Liver (tissue), 10 donors: ENCODE measurements at places on chromosomes 6 and 20. TPM values are rescaled to one million over a fixed set of nuclear protein-coding genes. Genes with fewer than 3 reads are reported as not detected.

DNA sequence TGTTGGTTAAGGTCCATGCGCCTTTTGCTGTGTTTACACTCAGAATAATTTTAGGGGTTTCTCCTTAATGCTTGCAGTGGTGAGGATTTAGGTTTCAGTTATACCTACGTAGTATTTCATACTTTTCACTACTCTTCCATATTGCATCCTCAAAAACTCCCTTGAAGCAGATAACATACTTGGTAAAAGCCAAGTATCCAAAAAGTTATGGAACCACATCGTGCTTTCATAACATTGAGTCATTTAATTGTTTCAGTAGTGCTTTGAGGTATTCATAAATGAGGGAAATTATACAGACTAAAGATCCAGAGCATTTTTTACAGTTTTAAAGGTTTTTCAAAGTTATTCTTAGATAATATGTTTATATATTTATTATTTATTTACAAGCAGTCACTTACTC is 4.0 kb upstream of the ATXN1 start:
- no peaks in the 10 kb centered on the region for H3K27me3 ChIP-seq
- H3K4me3 ChIP-seq, result no peak overlapping the region
- no peak overlapping the region for H3K27ac ChIP-seq
- H3K36me3 ChIP-seq, result peaks cover 5% of the 10 kb centered on the region
- H3K4me1 ChIP-seq, result peaks cover 15% of the 10 kb centered on the region
- DNase-seq, result no peak

GRCh38 chr20:32484958-32485769 is 100.0 kb downstream of the NOL4L start:
- peak overlapping the region; percentile 77 for H3K27ac ChIP-seq
- peak overlapping the region; percentile 96 for H3K4me3 ChIP-seq
- peak; percentile 66 for DNase-seq
- peaks cover 11% of the 10 kb centered on the region for H3K4me1 ChIP-seq
- no peaks in the 10 kb centered on the region for H3K27me3 ChIP-seq

Gene UBE2C
- polyA plus RNA-seq, result 8.1 TPM

Gene OTOR
- not detected for polyA plus RNA-seq

DNA sequence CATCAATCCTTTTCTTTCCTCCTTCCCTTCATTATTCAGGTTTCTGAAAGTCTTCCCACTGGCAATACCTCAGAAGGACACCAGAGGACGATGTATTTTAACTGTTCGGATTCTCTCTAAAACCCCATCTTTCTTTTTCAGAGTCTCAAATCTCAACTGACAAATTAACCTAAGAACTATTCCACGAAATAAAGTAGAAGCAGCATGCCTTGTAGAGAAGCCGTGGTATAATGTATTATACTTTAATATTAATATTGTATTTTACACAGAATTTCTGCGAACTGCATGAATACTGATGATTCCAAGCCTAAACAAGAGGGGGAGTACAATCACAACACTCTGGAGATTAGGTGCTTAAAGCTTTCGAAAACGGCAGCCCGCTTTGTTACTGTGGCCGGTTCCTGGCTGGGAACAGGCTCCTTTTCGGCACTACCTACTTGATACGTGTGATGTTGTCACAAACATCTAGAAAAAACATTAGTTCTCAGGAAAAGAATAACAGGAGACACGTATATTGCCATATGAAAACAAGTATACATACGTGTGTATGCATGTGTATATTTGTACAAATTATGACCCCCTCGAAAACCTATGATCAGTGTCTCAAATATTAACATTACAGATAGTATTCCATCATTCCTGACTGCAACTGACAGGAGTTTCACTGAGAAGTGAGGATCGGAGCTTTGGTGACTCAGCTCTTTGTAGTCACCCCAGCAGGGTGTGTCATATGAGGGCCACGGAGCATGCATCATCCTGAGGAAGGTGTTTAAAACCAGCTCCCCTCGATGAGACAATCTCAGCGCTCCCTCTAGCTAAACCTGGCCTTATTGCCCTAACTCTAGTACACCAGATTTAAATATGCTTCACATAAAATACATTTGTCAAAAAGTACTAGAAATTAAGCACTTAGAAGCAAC is 319.7 kb upstream of the TCF21 start:
- no peak overlapping the region for H3K27ac ChIP-seq
- no peaks in the 10 kb centered on the region for H3K36me3 ChIP-seq
- peaks cover 11% of the 10 kb centered on the region for H3K4me1 ChIP-seq
- DNase-seq, result no peak
- H3K4me3 ChIP-seq, result peak overlapping the region; percentile 42

Gene SNX5
- polyA plus RNA-seq, result 40.8 TPM

Gene NRN1
- polyA plus RNA-seq, result 2.9 TPM

DNA sequence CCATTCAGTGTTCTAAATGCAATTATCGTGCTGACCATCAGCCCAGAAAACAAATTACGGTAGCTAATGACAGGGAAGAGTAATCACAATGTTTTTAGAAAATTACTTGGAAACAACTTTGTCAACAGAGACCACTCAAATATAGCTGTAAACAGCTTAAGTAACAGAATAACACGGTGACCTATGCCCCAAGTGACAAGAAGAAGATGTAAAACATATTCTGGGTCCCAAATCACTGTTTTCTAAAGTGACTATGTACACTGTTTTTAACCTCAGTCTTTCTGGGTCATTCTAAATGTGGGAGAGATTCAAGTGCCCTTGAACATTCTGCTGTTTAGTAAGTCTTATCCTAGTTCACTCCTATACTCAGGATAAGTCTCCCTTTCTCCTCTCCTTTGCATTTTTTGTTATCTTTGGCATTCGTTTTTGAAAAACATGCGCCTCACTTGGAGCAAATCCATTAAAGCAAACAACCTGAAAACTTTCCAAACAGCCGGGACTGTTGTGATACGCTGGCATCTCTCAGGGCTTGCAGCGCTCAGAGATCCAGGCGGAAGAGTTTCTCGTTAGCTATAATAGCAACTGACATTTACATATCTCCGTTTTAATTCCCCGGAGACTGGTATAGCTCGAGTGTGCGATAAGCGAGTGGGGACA is 114.5 kb upstream of the SOX4 start:
- DNase-seq, result no peak
- no peaks in the 10 kb centered on the region for H3K4me1 ChIP-seq
- no peak overlapping the region for H3K27ac ChIP-seq
- no peak overlapping the region for H3K4me3 ChIP-seq

Gene PRICKLE4
- not detected for polyA plus RNA-seq

- no peak for DNase-seq
- no peaks in the 10 kb centered on the region for H3K4me1 ChIP-seq
- no peaks in the 10 kb centered on the region for H3K36me3 ChIP-seq
- no peaks in the 10 kb centered on the region for H3K27me3 ChIP-seq
- H3K4me3 ChIP-seq, result no peak overlapping the region
- H3K27ac ChIP-seq, result no peak overlapping the region
Measured at GRCh38 chr6:113989675-113990074, 18.7 kb upstream of the HDAC2 start.

- no peak overlapping the region for H3K27ac ChIP-seq
- H3K4me1 ChIP-seq, result no peaks in the 10 kb centered on the region
- H3K27me3 ChIP-seq, result no peaks in the 10 kb centered on the region
- no peaks in the 10 kb centered on the region for H3K36me3 ChIP-seq
- DNase-seq, result no peak
Measured at GRCh38 chr6:134233180-134233955, 84.5 kb downstream of the SGK1 start.

GRCh38 chr6:15550546-15551123 is 112.2 kb downstream of the DTNBP1 start:
- no peak for DNase-seq
- no peak overlapping the region for H3K27ac ChIP-seq
- H3K36me3 ChIP-seq, result no peaks in the 10 kb centered on the region
- H3K27me3 ChIP-seq, result no peaks in the 10 kb centered on the region
- no peak overlapping the region for H3K4me3 ChIP-seq

DNA sequence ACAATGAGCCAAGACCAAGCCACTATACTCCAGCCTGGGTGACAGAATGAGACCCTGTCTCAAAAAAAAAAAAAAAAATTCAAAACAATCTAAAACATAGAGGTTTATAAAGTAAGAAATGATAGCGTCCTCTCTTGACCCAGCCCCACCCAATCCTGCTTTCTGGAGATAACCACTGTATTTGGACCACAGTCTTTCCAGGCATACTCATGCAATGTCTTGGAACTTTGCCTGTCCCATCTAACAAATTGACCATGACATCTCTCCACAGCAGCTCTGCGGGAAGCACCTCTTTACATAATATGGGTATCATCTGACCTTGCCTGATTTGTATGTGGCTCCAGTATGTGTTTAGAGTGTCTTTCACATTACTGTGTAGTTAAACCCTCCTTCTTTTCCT is 9.1 kb upstream of the SHLD1 start:
- no peak overlapping the region for H3K27ac ChIP-seq
- no peak overlapping the region for H3K4me3 ChIP-seq
- DNase-seq, result peak; percentile 49
- H3K4me1 ChIP-seq, result no peaks in the 10 kb centered on the region

DNA sequence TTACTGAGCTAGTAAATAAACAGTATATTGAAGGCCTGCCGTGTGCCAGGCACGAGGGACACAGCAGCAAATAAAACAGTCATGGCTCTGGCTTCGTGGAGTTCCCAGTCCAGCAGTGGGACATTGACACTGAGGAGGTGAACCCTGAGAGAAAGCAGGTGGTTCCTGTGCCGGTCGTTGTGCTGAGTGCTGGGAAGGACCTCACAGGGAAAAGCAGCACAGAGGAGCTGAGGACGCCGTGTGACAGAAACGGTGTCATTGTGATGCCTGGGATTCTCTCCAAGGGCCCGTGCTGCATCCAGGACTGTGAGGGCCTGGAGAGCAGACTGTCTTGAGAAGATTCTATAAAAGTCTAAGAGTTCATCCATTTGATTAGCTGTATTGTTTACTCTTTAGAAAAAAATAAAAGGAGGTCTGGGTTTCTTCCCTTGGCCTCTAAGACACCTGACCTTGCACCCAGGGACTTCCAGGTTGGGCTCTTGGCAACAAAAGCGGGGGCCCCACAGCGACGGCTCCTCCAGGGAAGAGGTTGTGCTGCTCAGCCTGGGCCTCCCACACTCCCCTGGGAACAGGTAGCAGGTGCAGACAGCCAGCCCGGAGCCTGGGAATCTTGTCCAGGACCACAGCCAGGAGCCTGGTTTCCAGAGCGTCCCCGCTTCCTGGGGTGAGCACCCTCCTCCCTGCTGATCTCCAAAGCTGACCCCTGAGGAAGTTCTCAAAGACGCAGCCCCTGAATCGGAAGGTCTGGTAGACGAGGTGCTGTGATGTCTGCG is 251.2 kb upstream of the PMEPA1 start:
- H3K4me1 ChIP-seq, result peaks cover 8% of the 10 kb centered on the region
- H3K27me3 ChIP-seq, result no peaks in the 10 kb centered on the region
- H3K36me3 ChIP-seq, result no peaks in the 10 kb centered on the region
- no peak overlapping the region for H3K4me3 ChIP-seq
- no peak for DNase-seq

DNA sequence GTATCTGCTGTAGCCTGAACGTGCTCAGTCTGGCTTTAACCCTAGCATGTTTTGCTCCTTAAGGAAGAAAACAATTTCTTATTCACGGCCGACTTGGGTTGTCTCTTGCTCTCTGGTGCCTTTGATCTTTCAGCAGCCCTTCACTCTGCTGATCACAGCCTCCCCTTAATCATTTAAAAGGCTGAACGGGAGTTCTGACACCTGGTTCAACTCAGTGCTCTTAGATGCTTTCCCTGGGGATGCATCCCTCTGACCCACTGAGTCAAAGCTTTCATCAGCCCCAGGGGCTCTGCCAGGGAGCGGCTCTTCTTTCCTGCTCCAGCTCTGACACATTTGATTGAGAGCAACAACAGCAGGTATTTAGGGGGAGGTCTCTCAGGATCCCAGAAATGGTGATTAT is 79.0 kb upstream of the FYN start:
- H3K27ac ChIP-seq, result no peak overlapping the region
- H3K4me3 ChIP-seq, result no peak overlapping the region
- no peaks in the 10 kb centered on the region for H3K4me1 ChIP-seq
- DNase-seq, result no peak
- H3K27me3 ChIP-seq, result no peaks in the 10 kb centered on the region

- DNase-seq, result peak; percentile 72
- no peaks in the 10 kb centered on the region for H3K4me1 ChIP-seq
- no peaks in the 10 kb centered on the region for H3K27me3 ChIP-seq
- peak overlapping the region; percentile 63 for H3K4me3 ChIP-seq
- H3K27ac ChIP-seq, result peak overlapping the region; percentile 68
- H3K36me3 ChIP-seq, result no peaks in the 10 kb centered on the region
Measured at GRCh38 chr6:150418827-150419594, 50.2 kb downstream of the IYD start.

Gene LINC00237
- polyA plus RNA-seq, result not detected

Gene MPC1
- polyA plus RNA-seq, result 213 TPM

GRCh38 chr6:84193114-84193708 is 34.2 kb downstream of the CEP162 start:
- H3K27ac ChIP-seq, result no peak overlapping the region
- H3K4me3 ChIP-seq, result no peak overlapping the region
- H3K36me3 ChIP-seq, result no peaks in the 10 kb centered on the region
- H3K27me3 ChIP-seq, result no peaks in the 10 kb centered on the region
- H3K4me1 ChIP-seq, result no peaks in the 10 kb centered on the region

DNA sequence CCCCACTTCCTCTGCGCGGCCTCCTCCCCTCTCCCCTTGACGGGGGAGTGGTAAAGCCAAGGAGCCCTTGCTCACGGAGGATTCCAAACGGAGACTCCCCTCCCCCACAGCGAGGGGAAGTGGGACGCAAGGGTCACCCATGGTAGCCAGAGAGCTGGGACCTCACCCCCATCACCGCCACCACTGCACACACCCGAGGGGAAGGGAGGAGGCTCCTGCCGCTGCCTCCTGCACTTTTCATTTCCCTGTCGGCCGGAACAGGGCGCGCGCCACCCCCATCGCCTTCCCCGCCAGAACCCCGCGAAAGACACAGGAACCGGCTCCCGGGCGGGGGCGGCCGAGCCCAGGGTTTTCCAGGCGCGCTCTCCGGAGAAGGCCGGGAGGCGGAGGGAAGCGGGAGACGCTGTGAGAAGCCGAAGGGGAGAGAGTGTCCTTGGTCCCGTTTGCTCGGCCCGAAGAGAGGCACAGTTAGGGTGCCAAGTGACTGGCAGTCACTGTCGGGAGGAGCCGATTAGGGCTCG is 789 bp downstream of the CCND3 start:
- peak; percentile 60 for DNase-seq
- H3K27ac ChIP-seq, result peak overlapping the region; percentile 71
- H3K4me3 ChIP-seq, result peak overlapping the region; percentile 80
- H3K4me1 ChIP-seq, result peaks cover 31% of the 10 kb centered on the region

DNA sequence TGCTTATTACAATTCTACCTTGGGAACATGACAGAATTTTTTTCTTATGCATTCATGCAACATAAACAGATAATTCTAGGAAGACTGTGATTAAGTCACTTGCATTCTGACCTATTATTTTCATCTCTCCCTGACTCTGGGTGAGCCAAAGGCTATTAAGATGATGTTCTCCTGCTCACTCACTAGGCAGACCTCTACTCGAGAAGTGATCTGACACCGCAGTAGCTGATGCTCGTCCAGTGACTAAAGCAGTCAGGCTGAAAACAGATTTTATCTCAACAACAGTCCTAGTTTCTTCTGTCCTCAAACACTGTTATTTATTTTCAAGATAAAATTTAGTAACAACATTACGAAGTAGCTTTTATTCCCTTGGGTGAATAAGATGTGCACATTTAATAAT is 17.3 kb downstream of the NAA20 start:
- H3K27me3 ChIP-seq, result no peaks in the 10 kb centered on the region
- no peak overlapping the region for H3K4me3 ChIP-seq
